ENCODE measurements at places on chromosomes 7 and 10.

DNA sequence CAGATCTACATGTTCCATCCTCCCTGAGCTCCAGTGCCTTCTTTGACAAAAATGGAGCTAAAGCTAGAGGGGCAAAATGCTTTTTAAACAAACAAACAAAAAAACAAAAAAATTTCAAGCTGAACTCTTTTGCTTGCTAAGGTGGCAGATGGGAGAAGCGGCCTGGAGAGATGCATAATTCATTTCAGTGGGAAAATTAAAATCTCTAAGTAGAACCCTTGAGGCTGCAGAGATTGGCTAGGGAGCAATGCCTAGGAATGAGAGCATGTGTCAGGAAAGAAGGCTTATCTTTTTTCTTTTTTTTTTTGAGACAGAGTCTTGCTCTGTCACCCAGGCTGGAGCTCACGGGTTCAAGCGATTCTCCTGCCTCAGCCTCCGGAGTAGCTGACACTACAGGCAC, 46.4 kb upstream of the SAMD8 start:
- no peak for DNase-seq

DNA sequence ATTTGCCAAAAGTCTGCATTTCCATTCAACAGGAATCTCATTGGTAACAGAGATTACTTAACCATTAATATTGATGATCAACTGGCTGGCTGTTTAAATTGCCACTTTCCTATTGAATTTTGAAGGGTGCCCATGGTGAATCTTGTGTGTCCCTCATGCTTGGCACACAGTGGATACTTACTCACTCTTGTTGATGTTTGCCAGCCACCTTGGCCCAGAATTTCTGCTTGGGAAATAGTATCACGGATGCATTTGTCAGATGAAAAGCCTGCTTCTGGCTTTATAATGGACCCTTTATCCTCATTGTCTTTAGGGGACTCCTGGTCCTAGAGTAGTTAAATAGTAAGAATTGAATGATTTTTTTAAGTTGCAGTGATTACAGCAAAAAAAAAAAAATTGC, 52.0 kb downstream of the MMRN2 start:
- no peak for DNase-seq

DNA sequence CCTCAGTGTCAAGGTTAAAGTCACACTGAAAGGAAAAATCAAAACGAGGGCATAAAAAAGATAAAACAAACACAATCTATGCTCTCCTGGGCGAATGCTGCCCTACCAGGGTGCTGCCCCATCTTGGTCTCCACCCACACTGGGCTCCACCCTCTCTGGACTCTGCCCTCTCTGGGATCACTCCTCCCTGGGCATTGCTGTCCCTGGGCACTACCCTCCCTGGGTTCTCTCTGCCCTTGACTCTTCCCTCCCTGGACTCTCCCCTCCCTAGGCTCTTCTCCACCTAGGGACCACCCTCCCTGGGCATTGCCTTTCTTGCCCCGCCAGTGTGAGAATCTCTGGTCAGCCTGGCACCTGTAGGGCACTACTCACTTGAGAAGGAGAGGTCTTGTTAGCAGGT, 8.6 kb downstream of the GDF2 start:
- no peak for DNase-seq

DNA sequence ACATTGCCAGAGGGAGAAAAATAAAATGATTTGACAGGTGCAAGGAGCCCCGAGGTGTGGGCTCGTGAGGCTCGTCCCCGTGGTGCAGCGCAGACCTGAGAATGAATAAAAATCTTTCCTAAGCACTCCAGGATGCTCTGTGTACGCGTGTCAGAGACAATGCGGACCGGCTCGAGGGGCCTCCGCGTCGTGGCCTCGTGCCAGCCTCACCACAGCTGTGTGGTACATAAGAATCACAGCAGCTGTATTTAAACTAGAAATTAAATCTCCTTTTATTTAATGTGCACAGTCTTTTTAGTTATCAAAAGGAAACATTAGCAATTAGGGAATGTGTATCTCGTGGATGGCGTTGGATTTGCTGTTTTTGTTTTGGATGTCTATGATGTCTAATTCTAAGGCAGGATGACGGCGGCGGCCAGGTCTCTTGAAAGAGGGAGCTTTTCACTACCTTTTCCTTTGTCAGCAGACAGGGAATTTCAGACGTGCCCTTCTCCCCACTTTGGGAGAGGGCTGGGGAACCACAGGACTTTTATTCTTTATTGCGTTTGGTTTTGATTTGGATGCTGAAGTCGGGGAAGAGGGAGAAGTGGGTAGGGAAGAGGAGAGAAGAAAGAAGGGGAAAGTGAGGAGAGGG, 365.3 kb upstream of the SHH start:
- no peak for DNase-seq

- DNase-seq = no peak
Measured at GRCh38 chr7:158063850-158064610, 523.6 kb downstream of the PTPRN2 start.

DNA sequence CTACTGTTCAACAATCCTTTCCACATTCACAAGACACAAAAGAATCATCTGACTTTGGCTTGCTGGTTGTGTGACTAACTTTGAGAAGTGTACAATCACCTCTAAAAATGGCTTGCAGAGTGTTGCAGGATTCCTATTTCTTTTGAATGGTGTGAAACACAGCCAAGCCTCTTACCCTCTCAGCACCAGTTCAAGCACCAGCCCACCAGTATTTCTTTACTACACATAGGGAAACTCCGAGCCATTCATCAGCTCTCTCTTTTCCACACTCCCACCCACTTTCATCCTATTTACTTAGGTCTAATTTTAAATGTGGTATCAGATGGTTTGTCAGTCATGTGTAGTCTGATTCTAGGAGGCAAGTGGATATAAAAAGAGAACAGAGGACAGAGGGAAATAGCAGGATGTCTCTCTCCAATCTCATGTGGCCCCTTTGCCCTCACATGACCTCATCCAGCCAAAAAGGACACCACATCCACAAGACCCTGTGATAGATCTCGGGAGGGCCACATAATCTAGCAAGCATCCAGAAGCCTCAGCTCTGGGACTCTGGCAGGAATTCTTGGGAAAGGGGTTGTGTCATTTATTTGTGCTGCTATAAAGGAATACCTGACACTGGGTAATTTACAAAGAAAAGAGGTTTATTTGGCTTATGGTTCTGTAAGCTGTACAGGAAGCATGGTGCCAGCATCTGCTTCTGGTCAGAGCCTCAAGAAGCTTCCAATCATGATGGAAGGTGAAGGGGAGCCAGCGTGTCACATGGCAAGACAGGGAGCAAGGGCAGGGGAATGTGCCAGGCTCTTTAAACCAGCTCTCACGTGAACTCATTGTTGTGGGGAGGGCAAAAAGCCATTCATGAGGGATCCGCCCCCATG, 66.8 kb upstream of the NEBL start:
- no peak for DNase-seq

DNA sequence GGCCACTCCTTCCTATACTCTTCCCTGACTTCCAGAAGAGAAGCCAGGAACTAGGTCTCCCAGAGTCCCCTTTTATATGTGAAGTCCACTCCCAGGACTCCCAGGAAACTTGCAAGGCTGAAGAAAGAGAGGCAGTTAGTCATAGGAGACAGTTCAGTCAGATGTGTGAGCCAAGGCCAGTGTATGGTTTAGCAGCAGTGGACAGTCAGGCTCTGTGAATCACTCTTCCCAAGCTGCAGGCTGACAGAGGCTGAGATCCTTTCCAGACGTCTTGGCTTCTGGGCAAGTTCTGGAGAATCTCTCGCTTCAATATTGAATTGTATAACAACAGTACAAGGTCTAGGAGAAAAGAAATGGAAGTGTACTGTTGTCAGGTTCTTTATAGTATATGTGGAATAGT, 26.9 kb downstream of the BLVRA start:
- peak; percentile 84 for DNase-seq

DNA sequence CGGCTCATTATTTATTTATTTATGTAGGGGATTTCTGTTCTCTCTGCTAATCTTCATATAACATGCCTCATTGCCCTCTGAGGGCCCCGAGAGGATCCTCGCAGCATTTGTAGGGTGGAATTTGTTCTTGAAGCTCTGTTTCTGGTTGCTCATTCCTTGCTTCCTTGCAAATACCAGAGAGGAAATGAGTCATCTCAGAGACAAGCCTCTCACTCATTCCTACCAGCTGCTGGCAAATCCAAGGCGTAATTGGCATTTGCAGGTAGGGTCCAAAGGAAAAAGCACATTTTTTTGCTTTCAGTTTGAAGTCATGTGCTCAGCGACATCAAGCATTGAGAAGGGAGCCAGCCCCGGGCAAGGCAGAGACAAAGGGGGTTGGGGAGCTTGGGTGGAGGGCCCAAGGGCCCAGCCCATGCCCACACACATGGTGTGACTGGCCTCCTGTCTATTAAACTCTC, 501.6 kb downstream of the GALNT17 start:
- peak; percentile 4 for DNase-seq

DNA sequence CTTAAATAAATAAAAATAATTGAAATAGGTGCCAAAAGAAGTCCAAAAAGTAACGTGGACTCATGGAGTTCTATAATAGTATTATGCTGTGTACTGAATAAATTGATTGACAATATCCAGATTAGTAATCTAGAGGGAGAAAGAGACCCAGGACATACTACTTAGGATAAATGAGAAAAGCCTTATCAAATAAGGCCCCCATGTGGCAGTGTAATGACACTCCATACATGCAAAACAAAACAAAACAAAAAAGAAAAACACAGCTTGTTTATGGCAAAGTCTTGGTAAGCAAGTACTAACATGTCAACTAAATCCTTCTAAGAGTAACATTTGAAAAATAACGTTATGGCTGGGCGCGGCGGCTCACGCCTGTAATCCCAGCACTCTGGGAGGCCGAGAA, 3.6 kb upstream of the RUNDC3B start:
- no peak for DNase-seq

DNA sequence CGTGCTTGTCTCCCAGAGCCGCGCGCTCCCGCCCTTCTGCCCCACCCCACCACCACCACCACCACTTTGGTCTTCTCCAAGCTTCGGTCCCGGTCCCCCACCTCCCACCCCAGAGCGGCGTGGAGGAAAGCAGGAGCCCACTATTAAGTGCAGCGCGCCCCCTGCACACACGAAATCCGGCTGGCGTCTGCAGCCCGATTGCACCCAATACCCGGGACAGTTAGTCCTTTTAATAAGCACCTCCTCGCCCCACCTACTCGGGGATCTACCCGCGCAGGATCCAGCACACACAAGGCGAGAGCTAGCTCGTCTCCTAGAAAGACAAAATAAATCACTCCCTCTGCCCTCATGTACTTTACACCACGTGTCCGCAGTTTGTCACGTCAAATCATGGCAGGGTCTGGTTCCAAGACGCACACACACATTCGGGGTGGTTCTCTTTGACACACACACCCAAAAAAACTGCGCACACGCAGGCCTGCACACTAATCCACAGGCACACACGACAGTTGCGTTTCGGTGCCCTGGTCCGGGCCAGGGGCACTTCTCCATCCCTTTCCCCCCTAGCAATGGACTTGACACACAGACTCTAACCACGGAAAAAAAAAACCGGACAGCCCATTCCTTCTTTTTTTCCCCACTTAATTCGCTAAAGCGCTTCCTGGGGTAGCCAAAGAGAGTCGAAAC, 1.6 kb downstream of the SFMBT2 start:
- DNase-seq = no peak

All from mammary epithelial cell (primary cell).